ENCODE measurements at places on chromosomes 7 and 10.
A peak's percentile ranks its signal among the peaks of the same experiment; 100 is the strongest.

- DNase-seq = no peak
These were observed 28.5 kb downstream of the AMZ1 start for GRCh38 chr7:2716488-2716887.

- no peak for DNase-seq
These were observed 13.0 kb downstream of the MTURN start for GRCh38 chr7:30147785-30148184.

DNA sequence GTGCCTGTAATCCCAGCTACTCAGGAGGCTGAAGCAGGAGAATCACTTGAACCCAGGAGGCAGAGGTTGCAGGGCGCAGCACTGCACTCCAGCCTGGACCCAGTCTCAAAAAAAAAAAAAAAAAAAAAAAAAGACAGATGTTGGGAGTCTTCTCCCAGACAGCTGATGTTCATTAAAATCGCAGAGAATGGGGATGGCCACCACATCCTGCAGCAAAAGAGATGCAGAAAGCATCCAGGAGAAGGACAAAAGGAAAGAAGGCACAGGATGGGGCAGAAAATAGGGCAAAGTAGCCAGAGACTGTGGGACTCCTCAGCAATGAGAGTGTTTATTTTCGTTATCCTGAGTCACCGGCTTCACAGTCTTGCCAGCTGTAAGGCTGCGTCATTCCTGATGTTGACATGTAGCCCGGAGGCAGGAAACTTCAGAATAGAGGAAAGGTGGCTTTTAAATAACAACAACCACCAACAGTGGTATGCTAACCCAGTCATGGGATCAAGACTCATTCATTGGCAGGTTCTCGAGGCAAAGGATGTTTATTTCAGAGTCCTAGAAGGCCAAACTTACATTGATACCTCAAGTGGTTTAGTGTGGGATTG is 149.5 kb upstream of the SVIL start:
- DNase-seq = no peak

DNA sequence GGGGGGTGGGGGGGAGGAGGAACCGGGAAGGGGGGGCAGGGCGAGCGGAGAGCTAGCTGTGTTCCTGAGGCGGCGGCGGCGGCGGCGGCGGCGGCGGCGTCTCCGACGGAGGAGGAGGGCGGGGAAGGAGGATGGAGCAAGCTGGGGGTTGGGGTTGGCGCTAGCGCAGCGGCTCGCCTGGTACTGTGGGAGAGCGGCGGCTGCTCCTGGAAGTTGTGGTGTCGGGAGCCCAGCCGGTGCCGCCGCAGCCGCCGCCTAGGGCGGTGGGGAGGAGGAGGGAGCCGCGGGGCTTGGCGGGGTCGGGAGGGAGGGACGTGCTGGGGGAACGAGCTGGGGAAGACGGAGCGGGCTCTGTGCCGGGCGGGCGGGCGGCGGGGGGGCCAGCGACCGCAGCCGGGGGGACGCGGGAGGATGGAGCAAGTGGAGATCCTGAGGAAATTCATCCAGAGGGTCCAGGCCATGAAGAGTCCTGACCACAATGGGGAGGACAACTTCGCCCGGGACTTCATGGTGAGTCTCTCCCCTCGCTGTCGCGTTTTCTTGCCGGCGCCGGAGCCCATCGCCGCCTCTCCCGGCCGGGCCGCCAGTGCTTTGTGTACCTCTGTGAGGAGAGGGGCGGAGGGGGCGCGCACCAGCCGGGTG is at the start of gene PTPN12:
PTPN12 (plus strand) TSS at position 160 of the 642 bp plus-strand sequence; CDS start at position 412, 252 bp downstream.
- DNase-seq = no peak

GRCh38 chr10:1657479-1657878 is 79.8 kb downstream of the ADARB2 start:
- no peak for DNase-seq

DNA sequence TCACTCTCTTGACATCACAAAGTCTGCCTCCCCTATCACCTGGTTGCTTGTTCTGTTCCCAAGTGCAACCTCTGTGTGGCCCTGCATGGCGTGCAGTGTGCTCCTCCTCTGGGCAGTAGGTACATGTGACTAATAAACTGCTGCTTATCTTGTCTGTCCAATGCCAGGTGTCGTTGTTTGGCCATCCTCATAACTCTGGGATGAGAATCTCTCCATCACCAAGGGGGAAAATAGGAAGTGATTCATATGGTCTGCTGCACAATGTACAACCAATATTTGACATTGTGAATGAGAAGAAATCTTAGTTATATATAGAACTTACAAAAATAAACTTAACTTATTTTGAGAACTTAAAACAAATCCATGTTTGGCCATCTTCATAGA is 135.2 kb downstream of the INHBA start:
- no peak for DNase-seq

DNA sequence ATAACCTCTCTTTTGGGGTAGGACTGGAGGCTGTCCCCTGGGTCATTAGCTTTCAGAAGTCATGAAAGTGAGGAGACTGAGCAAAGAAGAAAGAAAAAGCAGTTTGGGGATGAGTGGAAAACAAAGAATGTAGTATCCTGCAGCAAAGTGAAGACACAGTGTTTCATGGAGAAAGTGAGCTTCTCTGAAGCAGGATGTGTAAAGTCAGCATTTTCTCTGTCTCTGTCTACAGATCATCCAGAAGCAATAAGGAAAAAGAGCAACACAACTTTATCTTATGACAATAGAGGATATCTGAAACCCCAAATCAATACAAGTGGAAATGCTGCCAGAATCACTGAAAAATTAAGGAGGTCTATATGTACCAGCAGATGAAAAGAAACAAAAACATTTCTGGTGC is 28.4 kb upstream of the ZNF248 start:
- DNase-seq = no peak

- peak; percentile 95 for DNase-seq
These were observed 76.3 kb upstream of the TMEM248 start for GRCh38 chr7:66844552-66845378.

DNA sequence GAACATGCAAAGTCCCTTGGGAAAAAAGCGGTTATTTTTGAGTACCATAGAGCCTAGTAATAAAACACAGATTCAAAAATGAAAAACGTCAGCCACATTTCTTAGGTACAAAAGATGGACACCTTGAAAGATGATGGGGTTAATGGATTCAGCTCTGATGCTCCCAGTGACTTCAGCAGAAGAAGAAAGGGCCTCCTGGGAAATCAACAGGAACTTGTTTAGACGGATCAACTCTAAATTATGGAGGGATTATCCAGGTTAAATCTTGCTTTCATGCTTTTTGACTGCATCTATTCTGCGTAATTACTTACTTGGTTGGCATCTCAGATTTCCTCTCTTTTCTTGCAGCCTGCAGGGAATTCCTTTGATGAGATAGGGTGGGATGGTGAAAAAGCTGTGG is 82.5 kb downstream of the TMEM178B start:
- DNase-seq = no peak

- DNase-seq = no peak
These were observed 20.9 kb upstream of the PPIA start for GRCh38 chr7:44775383-44776107.

DNA sequence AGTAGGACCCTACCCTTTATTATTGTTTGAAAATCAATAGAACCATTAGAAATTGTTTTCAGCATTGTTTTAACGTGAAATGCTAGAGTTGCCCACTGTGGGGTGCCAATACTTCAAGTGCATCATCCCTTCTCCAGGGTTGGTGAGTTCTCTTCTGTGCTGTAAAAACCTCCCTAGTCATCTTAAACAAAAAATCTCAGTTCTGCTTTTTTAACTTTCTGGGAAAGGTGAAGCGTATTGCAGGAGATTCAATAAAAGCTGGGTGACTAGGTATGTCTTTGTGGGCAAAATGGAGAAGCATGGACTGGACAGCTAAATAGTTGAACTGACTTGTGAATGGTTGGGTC is 699.1 kb downstream of the SUGCT start:
- no peak for DNase-seq

GRCh38 chr10:8435186-8436055 is 380.9 kb downstream of the GATA3 start:
- no peak for DNase-seq

- DNase-seq = no peak
These were observed 49.1 kb upstream of the BTBD16 start for GRCh38 chr10:122221958-122222357.

GRCh38 chr10:49649936-49650723 is 29.3 kb upstream of the C10orf53 start:
- no peak for DNase-seq

DNA sequence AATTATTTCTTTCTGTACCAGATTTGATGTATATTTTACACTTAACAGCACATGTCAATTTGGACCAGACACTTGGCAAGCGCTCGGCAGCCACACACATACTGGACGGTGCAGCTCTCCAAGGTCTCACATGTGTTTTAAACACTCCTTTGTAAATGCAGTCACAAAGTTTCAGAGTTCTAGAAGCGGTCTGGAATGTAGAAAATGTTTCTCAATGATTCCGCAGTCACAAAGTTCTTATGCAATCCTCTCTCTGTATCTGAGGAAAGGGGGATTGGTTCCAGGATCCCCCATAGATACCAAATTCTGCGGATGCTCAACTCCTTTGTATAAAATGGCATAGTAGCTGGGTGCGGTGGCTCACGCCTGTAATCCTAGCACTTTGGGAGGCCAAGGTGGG is 253.0 kb upstream of the GRB10 start:
- DNase-seq = no peak

DNA sequence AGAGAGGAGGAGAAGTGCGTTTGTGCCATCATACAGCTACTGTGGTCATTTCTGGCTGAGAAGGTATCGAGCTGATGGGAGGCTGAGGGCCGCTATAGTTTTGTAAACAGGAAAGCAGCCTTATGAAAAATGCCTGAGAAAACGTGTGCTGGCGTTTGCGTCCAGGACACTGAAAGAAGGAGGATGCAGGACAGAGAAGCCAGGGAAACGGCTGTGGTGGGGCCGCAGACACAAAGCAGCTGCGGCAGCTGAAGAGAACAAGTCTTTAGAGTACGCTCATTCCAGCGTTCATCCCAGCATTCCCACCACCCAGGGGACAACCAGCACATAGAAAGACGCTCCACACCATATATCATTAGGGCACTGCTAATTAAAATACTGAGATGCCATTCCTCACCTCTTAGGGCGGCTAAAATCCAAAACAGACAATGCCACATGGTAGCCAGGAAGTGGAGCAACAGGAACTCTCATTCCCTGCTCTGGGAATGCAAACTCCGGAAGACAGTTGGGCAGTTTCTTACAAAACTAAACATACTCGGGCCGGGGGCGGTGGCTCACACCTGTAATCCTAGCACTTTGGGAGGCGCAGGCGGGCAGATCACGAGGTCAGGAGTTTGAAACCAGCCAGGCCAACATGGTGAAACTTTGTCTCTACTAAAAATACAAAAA is 18.4 kb downstream of the GNA12 start:
- no peak for DNase-seq

- DNase-seq = no peak
These were observed 84.6 kb downstream of the VPS50 start for GRCh38 chr7:93316730-93317129.

DNA sequence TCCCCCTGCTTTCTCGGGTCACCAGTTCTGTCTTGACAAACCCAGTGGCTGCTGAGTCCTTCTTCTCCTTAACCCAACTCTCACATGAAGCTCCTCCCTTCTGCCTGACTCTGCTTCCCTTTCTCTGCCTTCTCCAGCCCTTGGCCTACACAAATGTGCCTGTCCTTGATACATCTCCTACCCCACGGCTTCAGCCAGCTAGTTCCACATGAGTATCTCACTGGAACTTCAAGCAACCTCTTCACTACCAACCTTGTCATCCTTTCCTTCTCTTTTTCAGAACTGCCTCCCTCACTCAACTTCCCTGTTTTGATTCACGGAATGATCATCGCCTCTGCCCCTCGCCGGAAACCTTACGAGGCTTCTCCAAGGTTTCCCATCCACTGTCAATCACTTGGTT is 55.9 kb downstream of the PDIA4 start:
- DNase-seq = no peak

DNA sequence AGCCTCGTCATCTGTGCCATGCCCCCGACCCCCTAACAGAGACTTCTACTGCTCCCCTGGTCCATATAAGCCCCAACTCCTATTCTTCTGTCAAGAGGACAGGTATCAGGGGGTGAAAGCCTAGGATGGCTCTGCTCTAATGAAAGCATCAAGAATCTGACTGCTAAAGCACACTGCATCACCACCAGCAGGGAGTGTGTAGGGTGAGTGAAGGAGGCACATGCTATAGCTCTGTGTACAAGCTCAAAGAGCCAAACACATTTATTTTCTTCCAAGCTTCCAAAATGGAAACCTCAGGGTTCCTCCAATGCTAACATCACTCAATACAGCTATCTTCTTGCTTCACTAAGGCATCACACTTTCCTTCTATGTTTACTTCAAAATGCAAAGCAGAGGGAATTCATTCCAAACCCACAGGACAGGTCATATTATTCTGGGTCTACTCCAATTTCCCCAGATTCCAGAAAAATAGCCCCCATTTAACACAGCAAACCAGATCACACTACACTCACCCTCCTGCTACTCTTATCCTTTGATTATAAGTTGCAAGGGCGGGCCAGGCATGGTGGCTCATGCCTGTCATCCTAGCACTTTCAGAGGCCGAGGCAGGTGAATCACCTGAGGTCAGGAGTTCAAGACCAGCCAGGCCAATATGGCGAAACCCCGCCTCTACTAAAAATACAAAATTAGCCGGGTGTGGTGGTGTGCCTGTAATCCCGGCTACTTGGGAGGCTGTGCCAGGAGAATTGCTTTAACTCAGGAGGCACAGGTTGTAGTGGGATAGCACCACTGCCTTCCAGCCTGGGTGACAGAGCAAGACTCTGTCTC is 36.6 kb downstream of the RHEB start:
- no peak for DNase-seq

DNA sequence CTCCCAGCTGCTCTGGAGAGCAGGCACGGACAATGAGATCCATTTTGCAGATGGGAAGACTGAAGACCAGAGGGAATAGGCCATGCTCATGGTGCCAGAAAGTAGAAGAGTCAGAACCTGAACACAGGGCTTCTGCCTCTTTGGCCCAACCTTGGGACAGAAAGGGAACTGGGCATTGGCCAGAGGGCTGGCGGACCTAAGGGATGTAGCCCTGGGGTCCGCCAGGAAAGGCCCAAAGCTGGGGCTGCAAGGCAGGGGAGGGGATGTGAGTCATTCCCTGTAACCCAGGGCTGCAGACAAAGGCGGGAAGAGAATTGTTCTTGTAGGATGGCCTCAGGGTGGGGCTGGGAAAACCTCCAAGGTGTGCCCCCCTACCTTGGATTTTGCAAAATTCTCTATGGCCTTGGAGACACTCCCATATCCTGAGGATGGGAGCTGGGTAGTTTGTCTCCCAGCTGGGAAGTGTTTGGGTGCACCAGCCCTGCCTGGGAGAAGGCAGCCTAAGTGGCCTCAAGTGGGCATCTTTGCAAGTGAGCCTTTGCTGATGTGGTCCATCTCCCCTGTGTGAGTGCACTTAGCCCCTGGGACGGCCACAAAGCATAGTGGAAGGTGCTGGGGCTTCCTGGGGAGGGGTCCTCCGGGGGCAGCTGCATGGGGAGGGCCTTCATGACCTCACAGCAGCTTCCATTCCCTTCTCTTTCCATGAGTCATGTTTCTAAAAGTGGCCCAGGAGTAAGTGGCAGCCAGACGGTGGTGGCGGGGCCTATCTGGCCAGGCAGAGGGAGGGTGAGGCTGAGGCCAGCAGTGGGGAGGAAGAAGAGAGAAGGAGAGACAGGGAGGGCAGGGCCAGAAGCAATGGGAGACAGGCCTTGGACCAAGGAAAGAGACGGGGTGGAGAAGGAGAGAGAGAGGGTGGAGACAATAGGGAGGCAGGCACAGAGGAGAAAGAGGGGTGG is 9.2 kb downstream of the AQP1 start:
- no peak for DNase-seq

GRCh38 chr10:11603741-11604140 is 7.7 kb downstream of the USP6NL start:
- DNase-seq = no peak

GRCh38 chr7:46157404-46157803 is 236.3 kb upstream of the IGFBP3 start:
- no peak for DNase-seq
